ENCODE measurements at places on chromosomes 2 and 18.

DNA sequence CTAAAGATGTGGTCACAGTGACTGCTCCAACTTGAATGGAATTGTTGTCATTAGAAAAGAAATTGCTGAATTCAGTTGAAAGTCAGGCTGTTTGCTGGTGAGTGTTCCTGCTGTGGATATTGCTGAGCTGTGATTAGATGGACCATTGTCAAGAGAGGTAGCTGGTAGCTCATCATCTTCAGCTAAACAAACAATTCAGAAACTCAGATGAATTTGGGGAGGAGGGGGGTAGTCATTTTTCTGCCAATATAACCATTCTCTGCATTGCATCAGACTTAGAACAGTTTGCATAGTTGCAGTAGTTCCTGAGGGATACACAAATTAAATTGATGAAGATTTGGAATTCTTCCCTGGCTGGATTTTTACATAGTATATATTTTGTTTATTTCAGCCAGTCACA, 108.3 kb downstream of the MTCL1 start:
- DNase-seq, result peak; percentile 17

- DNase-seq, result peak; percentile 84
Observed at GRCh38 chr2:237236188-237236587, 150.5 kb downstream of the COPS8 start.

DNA sequence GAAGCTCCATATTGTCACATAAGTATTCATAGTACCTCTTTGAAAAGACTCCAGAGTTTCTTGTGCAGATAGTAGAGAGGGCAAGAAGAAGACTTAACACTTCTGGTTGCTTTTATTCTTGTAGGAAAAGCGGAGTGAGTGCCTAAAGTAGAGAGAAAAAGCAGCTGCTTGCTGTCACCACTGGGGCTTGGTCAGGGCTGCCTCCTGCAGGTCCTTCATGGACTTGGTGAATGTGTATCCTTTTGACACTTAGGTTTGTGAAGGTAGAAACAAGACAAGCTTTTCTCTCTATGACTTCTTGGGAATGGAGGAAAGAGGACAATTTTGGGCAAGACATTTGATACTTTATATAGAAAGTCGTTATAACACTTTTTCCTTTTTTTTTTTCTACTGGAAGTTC, 312.8 kb upstream of the FANCL start:
- DNase-seq, result no peak

DNA sequence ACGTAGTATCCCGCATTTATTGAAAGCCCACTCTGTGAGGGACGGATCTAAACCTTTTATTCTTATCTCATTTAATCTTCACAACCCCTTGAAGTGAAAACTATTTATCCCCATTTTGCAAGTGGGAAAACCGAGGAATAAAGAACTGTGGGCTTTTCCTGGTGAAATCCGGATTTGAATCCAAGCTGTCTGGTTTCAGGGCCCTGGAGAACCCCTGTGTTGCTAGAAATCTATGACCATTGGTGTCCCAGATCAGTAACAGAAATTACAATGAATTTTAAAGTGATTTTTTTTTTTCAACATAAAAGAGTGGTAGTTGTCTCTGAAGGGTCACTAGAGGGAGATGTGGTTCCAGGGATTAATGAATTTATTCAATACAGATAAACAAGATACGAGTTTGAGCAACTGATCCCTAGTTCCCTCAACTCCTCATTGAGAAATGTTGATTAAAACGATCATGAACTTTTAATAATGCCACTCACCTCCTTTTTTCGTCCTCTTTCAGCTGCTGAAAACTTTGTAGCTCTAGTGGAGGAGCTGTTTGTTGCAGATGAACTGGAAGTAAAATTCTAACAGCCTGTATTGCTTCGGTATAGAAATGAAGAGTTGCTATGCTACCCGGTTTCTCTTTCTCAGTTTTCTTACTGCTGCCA, 940 bp downstream of the XRCC5 start:
- peak; percentile 73 for DNase-seq

DNA sequence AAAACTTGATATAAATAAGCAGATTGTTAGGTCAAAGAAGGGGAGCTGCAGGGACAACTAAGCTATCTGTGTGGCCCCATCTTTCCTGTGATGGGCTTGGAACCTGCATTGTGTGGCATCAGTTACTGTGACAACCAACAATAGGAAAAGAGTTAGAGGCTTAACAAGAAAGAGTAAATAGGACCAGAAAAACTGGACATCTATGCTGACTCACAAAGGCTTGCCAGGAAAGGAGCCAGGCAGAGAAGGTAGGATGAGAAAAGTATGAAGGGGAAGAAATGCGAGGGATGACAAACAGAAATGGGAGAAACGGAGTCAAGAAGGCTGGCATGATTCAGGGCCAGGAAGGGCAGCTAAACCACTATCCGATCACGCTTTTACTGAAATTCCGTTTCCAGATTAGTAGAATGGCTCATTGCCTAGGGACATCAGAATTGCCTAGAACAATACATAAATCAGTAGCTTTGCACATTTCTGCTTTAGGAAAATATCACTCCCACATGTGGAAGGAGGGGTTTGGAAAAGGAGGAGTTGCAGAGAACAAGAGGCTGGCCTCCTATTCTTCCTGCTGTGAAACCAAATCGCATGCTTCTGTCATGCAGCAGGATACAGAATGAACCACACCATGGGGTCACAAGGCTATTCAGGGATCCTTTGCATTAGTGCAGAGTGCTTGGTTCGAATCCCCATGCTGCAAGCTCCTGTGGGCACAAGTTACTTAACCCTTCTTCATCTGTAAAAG, 7.3 kb downstream of the PLA2R1 start:
- no peak for DNase-seq

- peak; percentile 72 for DNase-seq
Observed at GRCh38 chr2:195657634-195658540, 861 bp downstream of the SLC39A10 start.

- peak; percentile 32 for DNase-seq
Observed at GRCh38 chr2:85887566-85888019, 1.2 kb downstream of the ST3GAL5 start.

GRCh38 chr2:191155608-191156071, 4.8 kb upstream of the STAT4 start:
- DNase-seq, result peak; percentile 73

- no peak for DNase-seq
Observed at GRCh38 chr2:184201246-184201645, 397.1 kb upstream of the ZNF804A start.

DNA sequence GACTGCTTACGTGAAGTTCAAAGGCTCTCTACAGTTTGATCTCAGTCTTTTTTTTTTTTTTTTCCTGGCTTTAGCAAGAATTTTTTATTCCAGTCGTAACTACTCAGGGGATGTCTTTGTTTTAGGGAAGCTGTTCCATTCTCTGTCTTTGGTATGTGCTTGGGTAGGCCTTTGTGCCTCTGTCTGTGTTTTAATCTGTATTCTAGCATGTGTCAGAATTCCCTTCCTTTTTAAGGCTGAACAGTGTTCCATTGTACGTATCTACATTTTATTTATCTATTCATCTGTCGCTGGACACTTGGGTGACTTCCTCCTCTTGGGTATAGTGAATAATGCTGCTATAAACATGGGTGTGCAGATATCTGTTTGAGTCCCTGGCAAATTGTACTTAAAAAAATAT, 42.6 kb downstream of the MYO1B start:
- DNase-seq, result no peak

GRCh38 chr18:78431606-78432005, 548.0 kb upstream of the SALL3 start:
- no peak for DNase-seq

- no peak for DNase-seq
Observed at GRCh38 chr2:133484784-133485183, 83.5 kb downstream of the NCKAP5 start.

Data from HCEC 1CT (cell line).